T-helper 9 cell (primary cell): ENCODE measurements at places on chromosomes 7 and 10.

DNA sequence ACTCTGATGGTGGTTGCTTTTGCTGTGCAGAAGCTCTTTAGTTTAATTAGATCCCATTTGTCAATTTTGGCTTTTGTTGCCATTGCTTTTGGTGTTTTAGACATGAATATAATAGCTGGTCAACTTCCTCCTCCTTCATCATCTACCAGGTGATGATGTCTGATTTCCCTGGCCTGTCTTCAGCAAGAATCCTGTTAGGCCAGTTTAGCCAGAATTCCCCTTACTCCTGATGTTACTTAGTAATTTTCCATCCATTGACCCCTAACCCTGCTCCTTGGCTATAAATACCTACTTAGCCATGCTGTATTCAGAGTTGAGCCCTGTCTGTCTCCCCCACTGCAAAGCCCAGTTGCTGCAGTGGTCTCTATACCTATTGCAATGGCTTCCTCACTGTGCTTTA, 91.4 kb downstream of the ZNF777 start:
- no peak for DNase-seq

DNA sequence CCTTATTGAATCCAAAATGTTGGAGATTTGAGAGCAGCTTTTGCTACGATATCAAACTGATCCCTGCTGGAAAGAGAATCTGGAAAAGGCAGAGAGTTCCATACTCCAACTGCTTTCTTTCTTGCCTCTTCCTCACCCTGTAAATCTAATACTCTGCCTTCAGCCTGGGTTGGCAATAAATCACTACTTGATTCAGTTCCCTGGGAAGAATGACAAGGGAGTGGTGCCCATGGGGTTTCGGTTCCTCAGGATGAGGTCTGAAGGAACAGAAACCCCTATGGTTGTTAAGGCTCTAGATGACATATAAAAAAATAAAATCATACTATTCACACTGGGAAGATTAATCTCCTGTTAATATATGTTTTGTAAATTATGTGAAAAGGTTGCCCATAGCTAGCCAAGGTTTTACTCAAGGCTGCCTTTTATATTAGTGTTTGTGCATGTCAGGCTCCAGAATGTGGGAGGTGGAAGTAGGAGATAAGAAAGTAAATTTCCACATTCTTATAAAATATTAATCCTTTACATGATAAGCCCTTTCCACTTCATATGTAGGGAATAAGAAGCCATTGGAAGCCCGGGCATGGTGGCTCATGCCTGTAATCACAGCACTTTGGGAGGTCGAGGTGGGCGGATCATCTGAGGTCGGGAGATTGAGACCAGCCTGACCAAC, 106.2 kb upstream of the CACNA2D1 start:
- no peak for DNase-seq

- no peak for DNase-seq
Observed at GRCh38 chr7:88169717-88170320, 50.0 kb downstream of the SRI start.

DNA sequence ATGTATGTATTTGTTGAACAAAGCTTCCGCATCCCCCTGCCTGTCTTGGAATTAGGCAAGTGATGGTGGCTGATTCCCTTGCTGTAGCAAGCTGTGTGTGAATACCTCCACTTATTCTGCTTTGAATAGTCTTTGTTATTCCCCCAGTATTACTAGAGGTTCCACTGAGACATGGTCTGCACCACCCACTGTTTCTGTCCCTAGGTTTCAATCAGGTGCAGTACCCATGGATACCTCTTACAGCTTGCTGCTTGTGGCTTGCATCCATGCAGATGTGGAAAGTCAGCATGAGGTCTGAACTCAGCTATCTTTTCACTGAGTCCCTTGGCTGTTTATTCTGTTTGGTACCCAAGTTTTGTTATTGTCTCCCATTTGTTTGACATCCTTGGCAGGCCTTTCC, 447.4 kb downstream of the GRM8 start:
- DNase-seq, result no peak

- peak; percentile 84 for DNase-seq
Observed at GRCh38 chr10:43348511-43349312, 22.7 kb upstream of the FXYD4 start.
